Thyroid gland (tissue), 4 donors: ENCODE measurements at places on chromosomes 13 and 19. TPM values are rescaled to one million over a fixed set of nuclear protein-coding genes. Genes with fewer than 3 reads are reported as not detected.
A peak's percentile ranks its signal among the peaks of the same experiment; 100 is the strongest.

GRCh38 chr13:38905081-38905480, 85.5 kb downstream of the STOML3 start:
- no peaks in the 10 kb centered on the region for H3K4me1 ChIP-seq
- H3K4me3 ChIP-seq = no peak overlapping the region
- no peak overlapping the region for H3K27ac ChIP-seq

DNA sequence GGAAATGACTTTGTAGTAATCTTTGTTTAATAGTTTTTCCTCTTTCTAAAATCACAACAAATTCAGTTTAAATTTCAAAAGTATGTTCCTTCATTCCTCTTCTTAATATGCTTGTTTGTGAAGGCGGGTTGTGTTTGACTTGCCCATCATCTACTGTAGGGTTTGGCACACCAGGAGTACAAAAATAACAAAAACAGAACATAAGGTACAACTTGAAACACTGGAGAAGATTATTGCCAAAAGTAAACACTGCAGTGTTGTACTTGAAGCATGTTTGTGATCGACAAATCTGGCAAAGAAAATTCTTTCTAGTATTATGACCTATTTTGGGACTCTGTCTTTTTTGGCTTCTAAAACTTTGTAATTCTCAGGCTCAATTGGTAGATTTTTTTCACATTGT, 518.6 kb downstream of the SLITRK5 start:
- H3K27me3 ChIP-seq = no peaks in the 10 kb centered on the region
- no peak overlapping the region for H3K27ac ChIP-seq
- peaks cover 15% of the 10 kb centered on the region for H3K4me1 ChIP-seq

- DNase-seq = no peak
- peak overlapping the region; percentile 80 for H3K27ac ChIP-seq
- peak overlapping the region; percentile 11 for H3K4me3 ChIP-seq
- no peaks in the 10 kb centered on the region for H3K27me3 ChIP-seq
Measured at GRCh38 chr19:44212866-44213346, 574 bp downstream of the ZNF227 start.

DNA sequence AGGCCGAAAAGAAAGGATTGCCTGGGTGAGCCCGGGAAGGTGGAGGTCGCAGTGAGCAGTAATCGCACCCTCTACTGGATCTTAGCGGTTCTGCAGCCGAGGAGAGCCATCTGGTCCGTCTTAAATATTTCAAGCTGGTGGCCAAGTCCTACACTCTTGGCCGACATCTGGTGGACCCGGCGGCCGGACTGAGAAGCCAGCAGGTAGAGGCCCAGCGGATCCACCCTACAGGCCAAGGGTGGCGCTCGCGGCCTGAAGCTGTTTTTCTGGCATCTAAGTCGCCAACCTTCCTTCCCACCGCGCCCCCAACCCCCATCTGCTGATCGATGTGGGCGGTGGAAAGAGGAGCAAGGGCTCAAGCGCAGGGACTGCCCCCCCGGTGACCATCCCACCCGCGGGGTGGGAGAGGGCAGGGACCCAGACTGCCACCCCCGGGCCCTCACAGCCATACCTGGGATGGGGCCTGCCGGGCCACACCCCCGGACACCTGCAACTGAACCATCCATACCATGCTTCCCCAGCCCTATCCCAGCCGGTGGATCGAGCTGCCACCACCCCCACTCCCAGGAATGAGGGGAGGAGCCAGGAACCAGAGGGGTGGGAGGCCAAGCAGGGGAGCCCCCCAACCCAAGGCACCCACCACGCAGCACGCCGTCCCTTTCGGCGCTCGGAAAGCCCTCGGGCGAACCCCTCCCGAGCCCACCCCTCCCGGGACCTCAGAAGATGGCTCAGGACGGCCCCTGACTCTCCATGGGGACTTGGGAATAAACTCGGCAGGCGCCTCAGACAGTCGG, 46.3 kb upstream of the ZNF730 start:
- H3K27me3 ChIP-seq = no peaks in the 10 kb centered on the region
- no peak overlapping the region for H3K4me3 ChIP-seq
- no peaks in the 10 kb centered on the region for H3K4me1 ChIP-seq
- DNase-seq = peak; percentile 7

DNA sequence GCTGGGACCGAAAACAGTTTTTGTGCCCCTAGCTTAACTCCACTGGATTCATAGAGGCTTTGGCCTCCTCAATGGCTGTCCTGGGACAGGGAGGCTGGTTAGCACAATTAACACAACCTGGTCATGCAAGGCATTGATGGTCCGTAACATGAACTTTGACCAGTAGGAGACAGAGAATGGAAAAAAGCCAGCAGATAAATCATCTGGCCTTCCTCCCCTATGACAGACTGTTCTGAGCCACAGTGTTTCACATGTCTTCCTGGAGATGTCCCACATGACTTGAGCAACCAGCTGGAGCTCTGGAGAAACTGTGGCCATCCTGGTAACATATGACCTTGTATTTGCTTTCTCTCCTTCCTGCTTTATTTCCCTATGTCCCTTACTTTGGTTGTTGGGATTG, 244.2 kb downstream of the UQCRFS1 start:
- H3K4me3 ChIP-seq = no peak overlapping the region
- no peak for DNase-seq
- no peaks in the 10 kb centered on the region for H3K36me3 ChIP-seq
- no peak overlapping the region for H3K27ac ChIP-seq
- no peaks in the 10 kb centered on the region for H3K27me3 ChIP-seq
- no peaks in the 10 kb centered on the region for H3K4me1 ChIP-seq

GRCh38 chr13:44918326-44919103, 70.8 kb downstream of the NUFIP1 start:
- no peaks in the 10 kb centered on the region for H3K27me3 ChIP-seq
- no peaks in the 10 kb centered on the region for H3K36me3 ChIP-seq
- peak; percentile 93 for DNase-seq
- peaks cover 30% of the 10 kb centered on the region for H3K4me1 ChIP-seq

DNA sequence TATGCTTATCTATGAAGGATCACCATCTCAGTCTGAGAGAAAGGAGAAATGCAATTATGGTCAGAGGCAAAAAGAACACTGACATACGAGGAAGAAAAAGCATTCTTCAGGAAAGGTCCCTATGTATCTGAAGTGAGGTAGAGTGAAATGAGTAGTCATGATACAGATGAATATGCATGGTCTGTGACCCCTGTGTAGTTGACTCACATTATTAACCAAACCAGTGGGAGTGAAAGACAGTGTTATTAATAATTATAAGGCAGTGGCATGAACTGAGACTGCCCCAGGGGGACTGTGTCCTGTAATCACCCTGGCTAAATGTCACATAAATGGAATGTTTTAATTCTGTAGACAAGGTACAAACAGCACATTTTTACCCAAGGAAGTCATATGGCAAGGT, 1320.2 kb upstream of the PCDH9 start:
- no peak overlapping the region for H3K27ac ChIP-seq
- no peak for DNase-seq
- H3K4me3 ChIP-seq = no peak overlapping the region
- no peaks in the 10 kb centered on the region for H3K27me3 ChIP-seq
- no peaks in the 10 kb centered on the region for H3K4me1 ChIP-seq

CDX2 gene
- total RNA-seq = not detected

DACT3 gene
- total RNA-seq = 2.9 TPM

VMAC gene
- 18.6 TPM for total RNA-seq

PCDH20 gene
- 0.27 TPM for total RNA-seq

CEACAM21 gene
- total RNA-seq = 34.8 TPM
